Vagina (tissue), 2 donors: ENCODE measurements at places on chromosomes 1 and 21.

GRCh38 chr1:47227341-47228232, 4.4 kb downstream of the TAL1 start:
- H3K4me3 ChIP-seq, result no peak overlapping the region
- no peak for DNase-seq
- peaks cover 31% of the 10 kb centered on the region for H3K4me1 ChIP-seq
- H3K27me3 ChIP-seq, result peaks cover 37% of the 10 kb centered on the region
- no peak overlapping the region for H3K27ac ChIP-seq

- no peaks in the 10 kb centered on the region for H3K27me3 ChIP-seq
- H3K36me3 ChIP-seq, result no peaks in the 10 kb centered on the region
- no peak overlapping the region for H3K4me3 ChIP-seq
- H3K4me1 ChIP-seq, result no peaks in the 10 kb centered on the region
- no peak for DNase-seq
These were observed 58.5 kb downstream of the KIF26B start for GRCh38 chr1:245213066-245213831.

- no peak overlapping the region for H3K27ac ChIP-seq
- H3K36me3 ChIP-seq, result no peaks in the 10 kb centered on the region
- DNase-seq, result no peak
- H3K27me3 ChIP-seq, result no peaks in the 10 kb centered on the region
- H3K4me3 ChIP-seq, result no peak overlapping the region
These were observed 73.9 kb downstream of the ACTL8 start for GRCh38 chr1:17828991-17829390.

GRCh38 chr1:71899881-71900280, 382.5 kb downstream of the NEGR1 start:
- H3K4me1 ChIP-seq, result no peaks in the 10 kb centered on the region
- no peak for DNase-seq
- no peaks in the 10 kb centered on the region for H3K27me3 ChIP-seq
- no peak overlapping the region for H3K27ac ChIP-seq
- H3K4me3 ChIP-seq, result no peak overlapping the region

DNA sequence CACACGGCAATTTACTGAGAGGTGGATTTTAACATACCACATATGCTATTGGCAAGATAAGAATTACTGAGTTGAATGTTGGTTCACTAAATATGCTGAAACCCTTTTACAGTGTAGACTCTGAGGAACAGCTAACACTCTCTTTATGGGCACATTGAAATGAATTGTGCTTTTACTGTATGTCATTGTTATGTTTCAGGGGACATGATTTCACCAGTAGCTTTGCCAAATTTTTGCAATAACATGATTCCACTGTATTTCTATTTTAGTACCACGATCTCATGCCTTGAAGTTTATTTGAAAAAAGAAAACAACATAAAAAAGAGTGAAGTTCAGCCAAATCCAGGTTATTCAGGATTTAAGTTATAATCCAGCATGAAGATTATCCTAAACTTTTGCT, 188.5 kb downstream of the HLX start:
- no peaks in the 10 kb centered on the region for H3K4me1 ChIP-seq
- no peak overlapping the region for H3K4me3 ChIP-seq
- no peaks in the 10 kb centered on the region for H3K36me3 ChIP-seq
- no peak for DNase-seq
- no peaks in the 10 kb centered on the region for H3K27me3 ChIP-seq

GRCh38 chr21:44444286-44444931, 10.9 kb upstream of the LRRC3 start:
- H3K27ac ChIP-seq, result no peak overlapping the region
- H3K4me1 ChIP-seq, result no peaks in the 10 kb centered on the region
- H3K36me3 ChIP-seq, result no peaks in the 10 kb centered on the region
- no peak overlapping the region for H3K4me3 ChIP-seq
- H3K27me3 ChIP-seq, result no peaks in the 10 kb centered on the region
- no peak for DNase-seq

- H3K4me3 ChIP-seq, result no peak overlapping the region
- no peaks in the 10 kb centered on the region for H3K27me3 ChIP-seq
- H3K27ac ChIP-seq, result no peak overlapping the region
- no peak for DNase-seq
- peaks cover 7% of the 10 kb centered on the region for H3K4me1 ChIP-seq
These were observed 48.8 kb upstream of the RAP1A start for GRCh38 chr1:111570781-111571181.

GRCh38 chr21:25916226-25916625, 181.5 kb downstream of the GABPA start:
- DNase-seq, result no peak
- H3K4me1 ChIP-seq, result no peaks in the 10 kb centered on the region
- no peak overlapping the region for H3K27ac ChIP-seq
- no peaks in the 10 kb centered on the region for H3K27me3 ChIP-seq
- H3K36me3 ChIP-seq, result no peaks in the 10 kb centered on the region
- H3K4me3 ChIP-seq, result no peak overlapping the region

DNA sequence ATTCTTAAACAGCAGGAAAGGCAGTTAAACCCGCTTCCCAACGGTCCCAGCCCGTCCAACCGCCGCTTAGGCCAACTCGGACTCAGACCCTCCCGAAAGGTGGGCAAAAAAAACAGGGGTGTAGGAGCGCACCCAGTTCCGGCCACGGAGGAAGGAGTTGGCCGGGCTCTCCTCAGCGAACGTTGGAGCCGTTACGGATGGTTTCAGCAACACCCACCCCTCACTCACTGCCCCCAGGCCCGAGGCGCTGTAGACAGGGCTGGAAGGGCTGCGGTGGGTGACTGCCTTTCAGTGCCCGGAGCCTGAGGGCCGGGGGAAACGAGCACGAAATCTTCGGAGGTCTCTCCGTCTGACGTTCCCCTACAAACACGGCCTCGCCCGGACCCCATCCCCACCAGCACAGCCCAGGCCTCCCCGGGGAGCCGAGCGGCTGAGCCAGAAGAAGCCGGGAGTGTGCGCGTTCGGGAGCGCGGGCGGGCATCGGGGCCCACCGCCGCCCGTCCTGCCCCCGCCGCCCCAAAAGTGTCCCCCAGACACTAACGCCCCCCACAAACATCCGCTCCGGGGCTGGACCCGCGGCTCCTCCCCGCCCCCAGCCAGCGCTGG, 1.3 kb downstream of the KDM5B start:
- peak overlapping the region; percentile 96 for H3K27ac ChIP-seq
- H3K4me1 ChIP-seq, result peaks cover 48% of the 10 kb centered on the region
- no peaks in the 10 kb centered on the region for H3K27me3 ChIP-seq
- no peak for DNase-seq

GRCh38 chr1:99919220-99919619, 50.6 kb upstream of the SLC35A3 start:
- no peaks in the 10 kb centered on the region for H3K4me1 ChIP-seq
- H3K36me3 ChIP-seq, result no peaks in the 10 kb centered on the region
- H3K27me3 ChIP-seq, result no peaks in the 10 kb centered on the region
- H3K4me3 ChIP-seq, result no peak overlapping the region
- no peak overlapping the region for H3K27ac ChIP-seq
- DNase-seq, result no peak

DNA sequence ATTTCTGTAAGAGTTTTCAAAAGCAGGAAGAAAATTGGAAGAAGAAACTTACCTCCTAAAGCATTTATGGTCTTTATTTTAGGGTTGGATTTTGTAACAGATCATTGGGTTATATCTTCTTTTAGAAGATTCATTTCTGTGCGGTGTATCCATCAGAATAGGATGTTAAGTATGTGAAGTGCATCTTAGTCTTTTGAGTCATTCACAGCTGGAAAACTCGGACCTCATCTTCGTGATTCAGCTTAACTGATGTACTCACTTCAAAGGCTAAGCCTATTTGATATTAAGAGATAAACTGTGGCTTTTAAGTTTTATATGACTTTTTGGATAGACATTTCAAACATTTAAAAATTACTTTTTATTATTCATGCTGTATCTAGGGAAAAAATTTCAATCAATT, 56.3 kb downstream of the GIPC2 start:
- DNase-seq, result no peak
- H3K4me3 ChIP-seq, result no peak overlapping the region
- H3K36me3 ChIP-seq, result no peaks in the 10 kb centered on the region
- no peaks in the 10 kb centered on the region for H3K27me3 ChIP-seq
- no peaks in the 10 kb centered on the region for H3K4me1 ChIP-seq

DNA sequence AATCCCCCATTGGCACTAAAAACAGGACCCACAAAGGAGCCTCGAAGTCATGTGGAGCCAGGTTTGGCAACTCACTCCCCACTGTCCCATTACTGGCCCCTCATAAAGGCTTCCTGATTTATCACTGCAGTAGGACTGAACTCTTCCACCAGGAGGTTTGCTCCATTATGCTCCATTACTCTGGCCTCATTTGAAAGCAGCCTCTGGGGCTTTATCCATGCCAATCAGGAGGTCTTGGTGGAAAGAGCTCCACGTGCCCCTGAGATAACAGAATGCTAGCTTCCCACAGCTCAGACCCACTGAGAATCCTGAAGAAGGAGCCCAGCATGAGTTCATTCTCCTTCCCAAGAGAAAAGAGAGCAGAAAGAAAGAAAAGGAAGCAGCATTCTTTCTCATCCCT, 76.4 kb downstream of the HIVEP3 start:
- H3K27me3 ChIP-seq, result no peaks in the 10 kb centered on the region
- no peak overlapping the region for H3K27ac ChIP-seq
- no peak for DNase-seq

DNA sequence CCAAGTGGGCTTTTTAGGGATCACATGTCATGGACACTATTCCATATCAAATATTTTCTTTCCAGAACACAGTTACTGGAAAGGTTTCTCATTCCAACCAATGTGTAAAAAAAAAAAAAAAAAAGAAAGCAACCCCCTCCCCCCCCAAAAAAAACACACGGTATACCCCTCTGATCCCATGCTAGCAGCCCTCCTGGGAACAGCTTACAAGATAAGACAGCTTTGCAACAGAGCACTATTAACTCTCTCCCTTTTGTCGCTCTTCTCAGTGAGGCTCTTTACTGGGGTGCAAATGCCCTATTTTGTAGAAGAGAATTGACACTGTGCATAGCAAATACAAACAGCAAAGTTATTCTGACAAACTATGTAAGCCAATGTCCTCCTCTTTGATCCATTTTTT, 161.2 kb downstream of the NTMT2 start:
- no peaks in the 10 kb centered on the region for H3K27me3 ChIP-seq
- no peak for DNase-seq
- H3K36me3 ChIP-seq, result no peaks in the 10 kb centered on the region
- peak overlapping the region; percentile 37 for H3K27ac ChIP-seq
- H3K4me3 ChIP-seq, result no peak overlapping the region
- H3K4me1 ChIP-seq, result peaks cover 9% of the 10 kb centered on the region

GRCh38 chr1:161719325-161719611, 2.1 kb upstream of the FCRLB start:
- no peaks in the 10 kb centered on the region for H3K27me3 ChIP-seq
- H3K27ac ChIP-seq, result no peak overlapping the region
- H3K4me1 ChIP-seq, result no peaks in the 10 kb centered on the region
